ENCODE measurements at places on chromosomes 3 and 15.

DNA sequence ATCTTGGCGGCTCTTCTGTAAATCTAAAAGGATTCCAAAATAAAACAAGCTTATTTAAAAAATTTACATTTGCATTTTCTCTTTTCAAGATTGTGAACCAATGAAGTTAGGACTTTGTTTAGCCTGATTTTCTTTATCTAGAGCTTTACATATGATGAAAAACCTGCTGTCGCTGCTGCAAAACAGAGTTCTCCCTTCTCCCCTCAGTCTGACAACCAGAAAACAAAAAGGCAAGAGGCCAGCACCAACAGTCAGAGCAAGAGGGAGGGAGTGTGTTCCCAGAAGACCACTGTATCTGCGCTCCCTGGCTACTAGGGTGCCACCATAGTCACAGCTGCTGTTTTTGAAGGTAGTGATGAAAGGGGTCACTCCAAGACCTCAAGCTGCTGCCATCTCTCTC is 33.1 kb upstream of the NEO1 start:
- DNase-seq: no peak

DNA sequence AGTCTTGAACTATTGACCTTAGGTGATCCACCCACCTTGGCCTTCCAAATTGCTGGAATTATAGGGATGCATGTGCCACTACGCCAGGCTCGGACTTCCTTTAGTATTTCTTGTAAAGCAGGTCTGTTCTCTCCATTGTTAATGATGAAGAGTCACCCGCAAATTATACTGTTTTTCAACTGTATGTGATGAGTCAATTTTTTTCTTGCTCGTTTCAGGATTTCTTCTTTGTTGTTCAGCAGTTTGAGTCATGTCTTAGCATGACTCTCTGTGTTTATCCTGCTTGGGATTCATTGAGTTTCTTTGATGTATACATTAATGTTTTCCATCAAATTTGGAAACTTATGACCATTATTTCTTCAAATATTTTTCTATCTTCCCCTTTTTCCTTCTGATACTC is 28.9 kb downstream of the GRAMD1C start:
- no peak for DNase-seq

DNA sequence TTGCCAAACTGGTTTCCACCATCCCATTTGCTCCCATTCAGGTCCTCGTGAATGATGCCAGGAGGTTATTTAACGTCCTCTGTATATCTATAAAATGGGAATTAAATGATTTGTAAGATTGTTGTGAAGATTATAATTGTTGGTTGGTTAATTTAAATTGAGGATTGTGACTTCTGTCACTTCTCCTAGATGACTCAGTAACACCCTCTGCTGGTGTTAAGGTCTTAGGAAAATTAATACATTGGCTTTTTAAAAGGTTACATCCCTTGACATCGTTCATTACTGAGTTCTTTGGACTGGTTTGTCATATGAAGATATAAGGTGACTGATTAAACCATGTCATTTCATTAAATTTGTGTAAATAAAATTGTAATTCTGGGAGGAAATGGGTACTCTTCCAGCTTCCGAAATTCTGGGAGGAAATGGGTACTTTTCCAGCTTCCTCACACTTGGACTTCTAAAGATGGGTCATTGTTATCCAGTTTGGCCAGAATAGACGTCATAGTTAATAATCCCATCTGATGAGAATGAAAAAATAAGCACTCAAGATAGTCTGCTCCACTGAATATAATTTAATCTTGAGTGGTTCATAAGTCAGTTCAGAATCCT is 33.3 kb upstream of the PAQR5 start:
- DNase-seq: peak; percentile 24

DNA sequence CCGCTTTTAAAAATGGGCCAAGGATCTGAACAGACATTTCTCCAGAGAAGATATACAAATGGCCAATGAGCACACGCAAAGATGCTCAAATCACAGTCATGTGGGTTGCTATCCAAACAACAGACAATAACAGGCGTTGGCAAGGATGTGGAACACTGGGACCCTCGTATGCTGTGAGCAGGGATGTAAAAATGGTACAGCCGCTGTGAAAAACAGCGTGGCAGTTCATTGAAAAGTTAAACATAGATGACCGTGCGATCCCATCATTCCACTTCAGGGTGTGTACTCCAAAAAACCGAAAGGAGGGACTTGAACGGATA is 6.7 kb upstream of the LRRC15 start:
- DNase-seq: no peak

GRCh38 chr3:179432451-179432850 is 18.8 kb downstream of the GNB4 start:
- no peak for DNase-seq

GRCh38 chr15:91136386-91136923 is 36.4 kb downstream of the SV2B start:
- no peak for DNase-seq

DNA sequence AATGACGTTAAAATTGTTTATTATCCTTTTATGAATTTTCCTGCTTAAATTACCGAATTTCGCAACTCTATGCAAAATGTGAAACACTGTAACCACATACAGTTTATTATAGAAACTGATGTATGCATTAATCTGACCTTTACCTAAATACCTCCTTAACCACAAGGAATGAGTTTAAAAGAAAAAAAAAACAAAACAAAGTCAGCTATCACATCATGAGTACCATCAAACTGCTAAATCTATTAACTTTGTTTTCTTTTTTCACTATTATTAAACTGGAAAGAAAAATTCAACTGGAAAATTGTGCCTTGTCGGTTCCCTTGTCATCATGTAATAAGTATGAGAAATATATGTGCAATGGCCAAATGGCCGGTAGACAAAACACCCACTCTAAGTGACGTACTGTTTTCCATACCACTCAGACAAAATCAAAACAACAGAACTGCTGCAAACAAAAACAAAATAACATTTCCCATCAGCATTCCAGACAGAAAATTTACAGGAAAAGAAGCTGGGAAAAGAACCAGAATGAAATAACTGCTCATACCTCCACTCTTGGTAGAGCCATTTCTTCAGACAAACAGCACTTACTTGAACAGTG is 415.3 kb downstream of the FOXP1 start:
- no peak for DNase-seq

- DNase-seq: no peak
Observed at GRCh38 chr3:133955892-133956291, 60.2 kb upstream of the RAB6B start.

DNA sequence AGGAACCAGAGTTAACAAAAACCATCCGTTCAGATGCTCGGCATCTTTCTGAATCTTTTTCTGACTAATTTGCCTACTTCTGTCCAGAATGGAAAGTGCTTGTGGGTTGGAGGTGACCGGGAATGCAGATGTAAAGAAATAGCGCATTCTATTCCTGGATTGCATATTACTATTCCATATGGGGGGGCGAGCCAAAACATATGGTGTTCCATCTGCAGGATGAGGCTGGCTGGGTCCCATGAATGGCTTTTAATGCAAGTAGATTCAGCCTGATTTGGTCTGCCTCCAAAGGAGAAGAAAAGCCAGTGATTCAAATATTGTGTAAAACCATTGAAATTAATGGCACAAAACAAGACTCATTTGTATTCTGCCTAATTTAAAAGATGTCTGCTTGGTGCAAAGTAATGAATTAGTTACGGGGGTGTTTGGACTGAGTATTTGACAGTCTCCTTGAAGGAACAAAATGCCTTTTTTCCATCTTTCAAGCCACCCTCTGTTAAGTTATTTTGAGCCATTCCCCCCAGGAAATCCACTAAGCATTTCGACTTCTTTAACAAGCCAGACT is 99.0 kb downstream of the ST8SIA2 start:
- DNase-seq: no peak

DNA sequence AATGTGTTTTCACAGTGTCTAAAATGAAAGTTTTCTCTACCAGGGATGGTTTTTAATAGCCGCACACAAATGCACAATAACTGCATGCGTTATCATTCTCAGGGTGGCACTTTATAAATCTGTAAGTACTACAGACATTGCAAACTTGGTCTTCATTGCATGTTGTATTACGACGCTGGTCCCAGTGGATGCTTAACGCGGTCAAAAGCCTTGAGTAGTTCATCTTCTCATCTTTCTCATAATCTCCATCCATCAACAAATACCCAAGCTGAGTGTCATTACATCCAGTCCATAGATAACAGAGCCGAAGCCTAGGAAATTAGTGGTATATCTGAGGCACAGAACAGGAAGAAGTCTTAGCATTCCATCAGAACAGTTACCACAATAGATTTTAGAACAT is 72.6 kb downstream of the USF3 start:
- DNase-seq: no peak

DNA sequence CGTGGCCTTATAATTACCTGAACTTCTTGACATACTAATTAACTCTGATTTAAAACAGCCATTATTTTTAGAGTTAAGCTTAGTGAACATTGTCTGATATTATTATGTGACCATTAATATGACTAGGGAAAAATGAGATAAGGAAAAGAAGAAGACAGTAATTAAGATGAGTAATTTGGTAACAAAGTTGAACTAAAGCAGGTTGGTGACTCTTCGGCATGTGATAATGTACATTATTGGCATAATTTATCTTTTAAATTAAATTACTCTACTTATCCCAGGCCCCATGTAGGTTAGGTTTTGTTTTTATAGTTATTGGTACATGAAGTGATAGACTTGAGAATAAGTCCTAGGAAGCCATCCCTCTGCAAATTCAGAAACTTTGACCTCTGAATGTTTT is 249.7 kb upstream of the CFAP20DC start:
- DNase-seq: no peak

- DNase-seq: no peak
Observed at GRCh38 chr15:85414495-85414894, 34.1 kb downstream of the AKAP13 start.

DNA sequence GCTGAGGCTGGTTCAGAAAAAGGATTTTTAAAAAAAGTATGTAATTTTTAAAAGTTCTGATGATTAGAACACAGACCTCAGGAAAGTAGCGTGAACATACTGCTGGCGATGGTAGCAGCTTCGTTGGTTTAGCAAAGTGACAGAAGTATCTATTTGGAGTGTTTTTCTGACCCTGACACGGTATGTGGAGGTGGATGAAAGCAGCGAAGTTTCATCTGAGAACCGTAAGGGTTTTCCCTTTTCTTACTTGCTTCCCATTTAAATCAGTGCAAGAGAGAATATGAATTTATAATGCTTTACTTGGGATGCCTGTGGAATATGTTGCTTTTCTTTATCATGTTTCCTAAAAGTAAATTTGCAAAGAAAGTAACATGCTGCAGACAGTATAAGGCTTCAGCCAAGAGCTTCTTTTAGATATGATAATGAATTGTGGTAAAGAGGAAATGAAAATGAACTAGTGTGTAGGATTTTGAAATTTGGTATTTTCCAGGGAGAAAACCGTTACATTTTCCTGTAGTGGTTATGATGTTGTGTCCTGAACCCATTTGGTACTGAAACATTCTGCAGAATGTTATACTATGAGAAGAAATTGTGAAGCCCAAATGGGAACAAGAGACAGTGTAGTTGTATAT is 3.9 kb downstream of the CHST2 start:
- DNase-seq: no peak

DNA sequence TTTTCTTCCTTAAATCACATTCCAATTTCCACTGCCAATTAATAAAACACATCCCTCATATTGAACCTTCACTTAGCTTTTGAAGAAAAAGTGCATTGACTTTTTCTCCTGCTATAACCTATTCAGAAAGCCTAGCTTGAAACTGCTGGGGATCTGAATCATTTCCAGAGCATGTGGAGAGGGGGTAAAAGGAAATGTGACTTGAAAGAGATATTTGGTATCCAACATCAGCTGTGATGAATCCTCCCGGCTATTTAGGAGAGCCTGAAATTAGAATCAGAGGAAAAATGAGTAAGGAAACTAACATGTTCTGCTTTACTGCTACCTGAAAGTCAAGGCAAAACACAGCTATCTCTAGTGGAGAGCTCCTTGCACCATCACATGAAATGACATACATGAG is 2.6 kb upstream of the GNB5 start:
- no peak for DNase-seq

- DNase-seq: no peak
Observed at GRCh38 chr3:49718858-49719213, 648 bp downstream of the AMIGO3 start.

GRCh38 chr3:129954514-129954913 is 20.0 kb upstream of the TRH start:
- no peak for DNase-seq
